ENCODE measurements at places on chromosomes 7 and 10.

- no peak for DNase-seq
These were observed 201.8 kb downstream of the EBF3 start for GRCh38 chr10:129761981-129762956.

DNA sequence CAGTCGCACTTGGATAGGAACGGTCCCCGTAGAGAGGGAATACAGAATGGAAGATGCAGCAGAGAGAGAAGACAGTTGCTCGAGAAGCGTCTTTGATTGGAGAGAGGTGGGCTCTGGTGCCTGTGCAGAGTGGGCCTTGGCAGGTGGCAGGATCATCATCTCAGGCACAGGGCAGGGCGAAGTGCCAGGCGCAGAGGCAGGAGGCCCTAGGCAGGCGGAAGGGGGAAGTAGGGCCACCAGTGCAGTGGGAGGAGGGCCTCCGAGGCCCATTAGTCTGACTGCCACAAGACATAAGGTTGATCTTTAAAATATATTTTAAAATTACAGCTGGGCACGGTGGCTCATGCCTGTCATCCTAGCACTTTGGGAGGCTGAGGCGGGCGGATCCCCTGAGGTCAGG lies 10.1 kb downstream of the CARD11 start:
- no peak for DNase-seq

DNA sequence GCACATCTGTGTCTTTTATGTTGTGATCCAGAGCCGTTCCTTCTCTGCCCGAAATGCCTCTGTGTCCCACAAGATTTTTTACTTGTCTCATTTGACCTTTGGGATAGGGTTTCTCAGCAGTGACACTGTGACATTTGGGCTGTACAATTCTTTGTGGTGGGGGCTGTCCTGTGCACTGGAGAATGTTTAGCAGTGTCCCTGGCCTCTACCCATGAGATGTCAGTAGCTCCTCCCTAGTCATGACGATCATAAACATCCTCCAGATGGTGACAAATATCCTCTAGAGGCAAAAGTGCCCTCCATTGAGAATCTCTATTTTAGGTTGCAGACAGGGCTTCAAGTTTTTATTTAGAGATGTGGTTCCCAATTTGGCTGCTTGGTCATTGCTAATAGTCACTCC lies 91.3 kb downstream of the PPP1R17 start:
- no peak for DNase-seq

- DNase-seq, result no peak
These were observed 6.8 kb downstream of the SLC25A13 start for GRCh38 chr7:96315125-96315512.

DNA sequence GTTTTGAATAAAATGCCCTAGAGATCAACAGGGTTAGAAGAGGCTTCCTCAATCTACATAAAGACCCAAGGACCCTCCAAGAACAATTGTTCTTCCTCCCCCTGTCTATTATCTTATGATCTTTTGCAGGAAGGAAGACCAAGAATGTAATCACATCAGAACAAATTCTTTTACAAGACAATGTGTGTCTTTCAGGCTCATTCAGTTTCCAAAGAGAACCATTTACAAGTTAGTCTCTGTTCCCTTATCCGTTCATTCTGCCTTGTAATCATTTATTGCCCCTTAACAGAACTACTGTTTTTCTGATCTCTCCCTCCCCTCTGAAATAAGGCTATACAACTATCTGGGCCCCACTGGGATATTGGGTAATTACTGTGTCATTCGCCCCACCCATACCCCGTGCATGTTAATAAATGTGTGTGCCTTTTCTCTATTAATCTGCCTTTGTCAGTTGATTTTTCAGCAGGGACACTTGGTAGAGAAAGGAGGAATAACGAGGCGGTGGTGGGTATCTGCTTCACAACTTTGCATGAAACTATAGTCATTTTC lies 5.7 kb upstream of the MKRN1 start:
- no peak for DNase-seq

DNA sequence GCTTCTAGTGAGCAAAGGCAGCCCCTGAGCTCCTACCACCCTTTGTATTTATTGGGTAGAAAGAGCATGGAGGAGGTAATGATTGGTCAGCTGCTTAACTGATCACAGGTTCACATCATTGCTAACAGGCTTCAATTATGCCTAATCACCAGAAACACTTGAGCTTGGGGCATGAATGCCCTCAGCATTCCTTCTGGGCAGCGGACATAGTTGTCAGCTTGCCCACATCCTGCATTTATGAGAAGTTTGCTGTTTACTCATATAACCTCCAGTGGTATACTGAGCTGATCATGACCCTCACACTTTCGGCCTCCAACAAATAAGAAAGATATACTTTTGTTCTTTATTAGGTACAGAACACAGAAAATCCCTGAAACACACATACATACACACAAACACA lies 140.3 kb upstream of the ODAD2 start:
- DNase-seq, result no peak

DNA sequence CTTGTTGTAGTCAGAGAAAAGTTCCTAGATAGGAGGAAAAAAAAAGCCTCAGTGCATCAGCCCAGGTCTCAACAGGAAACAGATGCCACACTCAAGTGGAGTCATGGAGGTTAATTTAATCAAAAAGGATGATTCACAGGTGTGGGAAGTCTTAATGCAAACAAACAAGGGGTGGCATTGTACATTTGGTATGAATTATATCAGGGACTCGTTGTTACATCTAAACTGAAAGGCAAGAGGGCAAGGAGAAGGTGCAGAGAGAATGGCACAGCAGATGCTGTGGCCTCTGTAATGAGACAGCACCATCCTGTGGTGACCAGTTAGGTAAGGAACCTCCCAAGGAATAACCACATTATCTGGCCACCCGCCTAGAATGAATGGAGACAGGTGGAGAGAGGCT lies 133.7 kb downstream of the PTPRZ1 start:
- DNase-seq, result no peak

GRCh38 chr10:110008518-110009339 lies 945 bp downstream of the ADD3 start:
- DNase-seq, result no peak

DNA sequence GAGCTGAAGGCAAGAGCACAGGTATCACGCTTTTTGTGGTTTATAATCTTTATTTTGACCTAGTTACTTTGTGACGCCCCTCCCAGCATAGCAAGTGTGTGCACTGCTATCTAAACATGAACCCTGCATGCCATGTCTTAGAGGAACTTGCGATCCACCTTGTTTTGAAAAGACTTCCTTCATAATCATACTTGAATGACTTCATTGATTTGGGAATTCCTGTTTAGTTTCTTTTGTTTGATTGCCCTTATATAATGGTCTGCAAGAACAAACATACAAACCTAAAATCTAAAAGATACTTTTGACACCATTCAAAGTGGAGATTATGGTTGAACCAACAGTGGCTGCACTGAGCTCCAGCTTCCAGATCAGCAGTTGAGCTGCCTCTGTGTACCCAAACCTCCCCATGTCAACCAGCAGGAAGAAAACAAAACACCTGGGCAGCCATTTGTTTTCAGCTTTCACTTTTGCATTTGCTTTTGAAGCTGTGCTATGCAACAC lies 132.6 kb downstream of the CELF2 start:
- DNase-seq, result no peak

GRCh38 chr7:24245362-24245761 lies 38.6 kb upstream of the NPY start:
- peak; percentile 25 for DNase-seq

GRCh38 chr10:127142136-127142535 lies 54.3 kb downstream of the INSYN2A start:
- DNase-seq, result no peak

- DNase-seq, result peak; percentile 32
These were observed 29.4 kb downstream of the LSMEM1 start for GRCh38 chr7:112510001-112510742.

GRCh38 chr10:16945593-16945992 lies 128.4 kb upstream of the RSU1 start:
- no peak for DNase-seq

DNA sequence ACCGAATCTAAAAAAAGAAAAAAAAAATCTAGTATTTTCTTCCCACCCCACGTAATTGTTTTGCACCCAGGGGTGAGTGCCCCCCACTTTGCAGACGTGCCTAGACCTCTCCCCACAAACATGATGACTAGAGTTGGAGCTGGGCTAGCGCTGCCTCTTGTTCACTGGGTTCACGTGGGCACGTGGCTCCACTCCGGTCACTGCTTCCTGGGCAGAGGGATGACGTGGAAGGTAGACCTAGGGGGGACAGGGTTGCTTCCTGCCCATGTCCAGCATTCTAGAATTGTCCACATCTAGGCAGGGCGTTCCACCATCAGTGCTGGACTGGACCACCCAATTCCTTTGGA lies 861 bp upstream of the LIMK1 start:
- DNase-seq, result no peak

DNA sequence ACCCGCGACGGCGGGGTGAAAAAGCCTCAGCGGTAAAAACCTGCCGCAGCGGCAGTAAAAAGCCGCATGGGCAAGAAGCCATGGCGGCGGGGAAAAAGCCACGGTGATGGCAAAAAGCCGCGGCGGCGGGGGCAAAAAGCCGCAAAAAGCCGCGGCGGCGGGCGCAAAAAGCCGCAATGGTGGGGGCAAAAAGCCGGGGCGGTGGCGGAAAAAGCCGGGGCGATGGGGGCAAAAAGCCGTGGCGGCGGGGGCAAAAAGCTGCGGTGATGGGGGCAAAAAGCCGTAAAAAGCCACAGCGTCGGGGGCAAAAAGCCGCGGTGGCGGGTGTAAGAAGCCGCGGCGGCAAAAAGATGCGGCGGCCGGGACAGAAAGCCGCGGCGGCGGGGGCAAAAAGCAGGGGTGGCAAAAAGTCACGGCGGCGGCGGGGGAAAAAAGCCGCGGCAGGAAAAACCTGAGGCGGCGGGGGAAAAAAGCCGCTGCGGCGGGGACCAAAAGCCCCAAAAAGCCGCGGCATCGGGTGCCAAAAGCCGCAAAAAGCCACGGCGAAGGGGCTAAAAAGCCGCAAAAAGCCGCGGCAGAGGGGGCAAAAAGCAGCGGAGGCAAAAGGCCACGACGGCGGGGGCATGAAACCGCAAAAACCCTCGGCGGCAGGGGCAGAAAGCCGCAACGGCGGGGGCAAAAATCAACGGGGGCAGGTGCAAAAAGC lies 488.5 kb downstream of the ZNF33B start:
- no peak for DNase-seq

GRCh38 chr10:116886772-116887171 lies 37.5 kb downstream of the ENO4 start:
- no peak for DNase-seq

- DNase-seq, result no peak
These were observed 90.1 kb downstream of the OAT start for GRCh38 chr10:124328477-124329220.

DNA sequence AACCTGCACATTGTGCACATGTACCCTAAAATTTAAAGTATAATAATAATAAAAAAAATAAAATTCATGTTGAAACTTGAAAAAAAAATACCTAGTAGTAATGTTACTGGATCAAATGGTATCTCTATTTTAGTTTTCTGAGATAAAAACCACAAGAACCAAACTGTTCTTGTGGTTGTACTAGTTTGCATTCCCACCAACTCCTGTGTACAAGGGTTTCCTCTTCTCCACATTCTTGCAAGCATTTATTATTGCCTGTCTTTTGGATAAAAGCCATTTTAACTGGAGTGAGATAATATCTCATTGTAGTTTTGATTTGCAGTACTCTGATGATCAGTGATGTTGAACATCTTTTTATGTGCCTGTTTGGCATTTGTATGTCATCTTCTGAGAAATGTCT lies 177.7 kb downstream of the KIF20B start:
- no peak for DNase-seq

DNA sequence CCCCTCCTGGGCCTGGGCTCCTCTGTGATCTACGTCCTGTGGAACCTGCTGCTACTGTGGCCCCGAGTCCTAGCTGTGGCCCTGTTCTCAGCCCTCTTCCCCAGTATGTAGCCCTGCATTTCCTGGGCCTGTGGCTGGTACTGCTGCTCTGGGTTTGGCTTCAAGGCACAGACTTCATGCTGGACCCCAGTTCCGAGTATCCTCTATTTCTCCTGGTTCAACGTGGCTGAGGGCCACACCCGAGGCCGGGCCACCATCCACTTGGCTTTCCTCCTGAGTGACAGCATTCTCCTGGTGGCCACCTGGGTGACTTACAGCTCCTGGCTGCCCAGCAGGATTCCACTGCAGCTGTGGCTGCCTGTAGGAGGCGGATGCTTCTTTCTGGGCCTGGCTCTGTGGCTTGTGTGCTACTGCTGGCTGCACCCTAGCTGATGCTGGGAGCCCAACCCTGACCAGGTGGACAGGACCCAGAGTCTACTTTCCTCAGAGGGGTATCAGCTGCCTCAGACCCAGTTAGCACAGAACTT lies 37.8 kb upstream of the MMD2 start:
- DNase-seq, result no peak

DNA sequence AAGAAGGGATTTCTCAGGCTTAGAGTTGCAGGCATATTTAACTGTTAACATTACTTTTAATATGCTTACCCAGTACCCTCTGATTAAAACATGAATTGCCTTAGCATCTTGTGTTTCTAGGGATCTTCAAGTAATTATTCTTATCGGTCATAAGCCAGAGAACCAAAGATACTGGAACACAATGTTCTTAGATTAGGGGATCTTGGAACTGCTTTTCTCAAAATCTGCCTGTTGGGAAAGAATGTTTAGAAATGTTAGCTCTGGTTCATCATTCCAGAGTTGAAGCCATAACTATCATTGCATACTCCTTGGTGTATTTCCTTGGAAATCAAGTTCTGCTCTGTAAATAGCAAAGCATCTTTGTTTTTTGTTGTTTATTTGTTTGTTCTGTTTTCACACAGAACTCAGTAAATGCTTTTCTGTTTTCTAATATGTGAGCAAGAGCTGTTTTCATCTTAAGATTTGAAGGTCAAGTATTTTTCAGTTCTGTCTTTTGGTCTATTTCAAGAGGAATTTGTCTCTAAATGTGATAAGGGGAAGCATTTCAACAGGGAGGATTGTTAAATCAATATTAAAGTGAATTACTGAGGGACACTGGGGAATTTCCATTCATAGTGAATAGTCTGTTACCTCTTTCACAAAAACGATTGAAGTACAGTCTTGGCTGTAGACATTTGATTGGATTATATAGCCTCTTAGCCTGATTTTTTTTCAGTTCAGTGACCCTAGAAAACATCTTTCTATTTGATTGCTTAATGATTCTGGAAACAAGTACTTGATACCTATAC lies 103.2 kb upstream of the CYP26C1 start:
- DNase-seq, result no peak

DNA sequence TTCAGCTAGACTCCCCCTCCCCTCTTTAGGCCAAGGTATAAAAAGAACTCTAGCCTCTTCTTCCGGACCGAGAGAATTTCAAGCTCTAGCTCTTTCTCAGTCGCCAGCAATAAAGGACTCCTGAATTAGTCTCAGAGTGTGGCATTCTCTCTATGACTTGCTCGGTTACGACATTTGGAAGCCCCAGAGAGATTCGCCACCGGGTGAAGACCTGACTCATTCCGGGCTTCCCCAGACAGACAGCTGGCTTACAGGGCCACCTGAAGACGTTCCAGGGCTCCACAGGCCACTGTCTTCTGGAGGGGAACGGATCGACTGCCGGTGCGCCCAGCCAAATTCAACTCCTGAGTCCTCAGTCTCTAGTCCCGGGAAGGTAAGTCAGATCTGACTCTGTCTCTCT lies at the start of gene AKR1B15:
TSS of gene AKR1B15 (plus strand) at position 234 of the 400 bp plus-strand sequence. CDS start 15,510 bp downstream, outside the sequence.
- DNase-seq, result peak; percentile 75

DNA sequence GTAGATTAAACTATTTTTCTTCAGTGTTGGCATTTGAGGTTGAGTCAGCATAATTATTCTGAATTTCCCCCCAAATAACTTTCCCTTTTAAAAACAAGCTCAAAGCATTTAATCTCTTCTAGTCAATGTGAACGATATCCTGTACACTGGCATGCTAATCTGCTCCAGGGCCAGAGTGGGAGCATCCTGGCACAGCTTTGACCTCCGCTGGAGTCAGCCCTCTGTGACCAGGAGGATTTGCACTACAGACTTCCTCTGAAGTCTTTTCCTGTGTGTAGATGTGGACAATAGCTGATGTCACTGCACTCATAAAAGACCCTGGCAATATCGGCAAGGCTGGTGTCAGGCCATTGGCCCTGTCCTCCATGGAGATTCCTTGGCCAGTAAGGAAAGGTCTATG lies 340.2 kb downstream of the CDC14C start:
- no peak for DNase-seq
